Fibroblast of upper back skin (primary cell): ENCODE measurements at places on chromosomes 16 and 17.

GRCh38 chr17:202501-202951 is 21.1 kb upstream of the DOC2B start:
- DNase-seq = no peak

GRCh38 chr16:70705056-70705455 is 19.2 kb upstream of the MTSS2 start:
- DNase-seq = no peak

- DNase-seq = no peak
Measured at GRCh38 chr16:7209598-7209997, 123.0 kb upstream of the RBFOX1 start.

DNA sequence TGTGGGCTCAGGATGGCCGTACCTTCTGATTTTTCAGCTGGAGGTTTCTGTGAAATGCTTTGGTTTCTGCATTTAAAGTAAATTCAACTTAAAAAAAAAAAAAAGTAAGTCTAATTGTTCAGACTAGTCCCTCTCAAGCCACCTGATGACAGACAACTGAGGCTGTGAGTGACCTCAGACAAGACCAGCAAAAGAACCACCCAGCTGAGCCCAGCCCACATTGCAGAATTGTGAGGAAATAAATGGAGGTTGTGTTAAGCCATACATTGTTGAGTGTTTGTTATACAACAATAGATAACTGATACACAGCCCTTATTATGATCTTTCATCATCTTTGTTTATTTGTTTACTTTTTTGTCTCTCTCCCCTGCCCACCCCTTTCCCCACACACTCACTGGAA is 44.7 kb upstream of the CMIP start:
- DNase-seq = no peak

GRCh38 chr16:84810518-84811273 is 9.1 kb upstream of the CRISPLD2 start:
- peak; percentile 85 for DNase-seq

DNA sequence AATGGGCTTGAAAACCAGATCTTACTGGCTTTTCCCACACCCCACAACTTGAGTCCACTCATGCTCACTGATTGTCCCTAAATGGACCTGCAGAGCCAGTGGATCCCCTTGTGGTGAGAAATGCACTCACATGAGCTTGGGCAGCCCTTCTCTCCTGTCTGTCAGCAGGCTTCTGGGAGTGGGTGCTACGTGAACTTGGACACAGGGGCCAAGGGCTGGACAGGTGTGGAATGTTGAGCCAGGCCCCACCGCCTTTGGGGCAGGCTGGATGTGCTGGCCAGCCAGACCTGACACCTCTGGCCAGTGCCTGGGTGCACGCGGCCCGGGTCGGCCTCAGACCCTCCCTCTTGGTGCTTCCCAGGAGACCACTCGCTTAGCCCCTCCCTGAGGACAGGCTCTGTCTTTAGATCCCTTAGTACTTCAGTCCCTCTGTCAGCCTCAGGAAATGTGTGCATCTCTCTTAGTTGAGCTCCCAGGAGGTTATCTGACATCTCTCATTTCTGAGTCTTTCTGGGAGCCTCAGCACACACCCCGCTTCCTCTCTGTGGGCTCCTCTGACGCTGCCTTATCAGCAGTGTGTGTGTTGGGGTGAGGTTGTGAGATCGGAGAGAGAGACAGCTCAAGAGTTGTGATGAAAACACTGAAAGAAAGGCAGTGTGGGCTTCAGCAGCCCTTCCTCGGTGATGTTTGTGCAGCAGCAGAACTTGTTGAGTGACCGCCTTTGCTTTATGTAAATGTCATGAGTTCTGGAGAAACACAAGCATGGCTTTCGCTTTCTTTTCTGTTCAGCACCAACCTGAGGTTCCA is 117.0 kb downstream of the RAB11FIP4 start:
- no peak for DNase-seq

DNA sequence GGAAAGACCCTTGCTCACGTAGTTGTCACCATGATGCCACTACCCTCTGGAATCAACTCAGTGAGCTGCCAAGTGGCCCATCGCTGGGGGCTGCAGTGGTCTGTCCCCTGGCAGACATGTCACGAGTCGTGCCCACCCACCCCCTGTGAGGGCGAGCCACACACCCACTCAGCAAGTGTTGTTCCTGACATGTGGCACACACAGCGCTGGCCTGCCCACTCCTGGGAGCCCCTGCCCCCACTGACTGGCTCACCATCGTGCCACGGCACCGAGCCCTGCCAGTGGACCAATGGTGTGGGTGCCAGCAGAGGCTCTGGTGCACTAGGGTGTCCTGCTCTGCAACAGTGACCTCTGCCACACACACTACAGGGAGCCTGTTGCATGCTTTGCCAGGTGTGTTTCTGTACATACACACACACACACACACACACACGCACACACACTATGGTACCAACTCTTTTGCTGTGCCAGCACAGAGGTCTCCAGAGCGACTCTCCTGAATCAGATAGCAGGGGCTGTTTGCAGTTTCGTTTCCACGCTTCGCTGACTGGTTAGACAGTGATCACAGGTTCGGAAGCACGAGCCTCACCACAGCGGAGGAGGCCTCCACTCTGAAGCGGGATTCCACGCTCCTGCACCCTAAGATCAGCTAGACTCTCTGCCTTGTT is 7.7 kb downstream of the RTN4RL1 start:
- no peak for DNase-seq

DNA sequence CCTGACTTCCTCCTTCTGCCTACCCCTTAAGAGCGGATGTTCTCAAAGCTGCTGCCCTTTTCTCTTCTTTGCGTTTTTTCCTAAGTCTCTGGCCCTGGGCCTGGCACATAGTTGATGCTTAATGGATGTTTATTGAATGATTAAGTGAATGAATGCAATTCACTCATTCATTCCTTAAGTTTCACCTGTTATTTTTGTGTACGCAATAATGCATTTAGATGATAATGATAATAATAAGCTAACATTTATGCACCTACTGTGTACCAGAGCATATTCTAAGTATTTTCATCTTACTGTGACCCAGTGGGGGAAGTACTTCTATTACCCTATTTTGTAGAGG is 4.4 kb downstream of the CCL5 start:
- no peak for DNase-seq

DNA sequence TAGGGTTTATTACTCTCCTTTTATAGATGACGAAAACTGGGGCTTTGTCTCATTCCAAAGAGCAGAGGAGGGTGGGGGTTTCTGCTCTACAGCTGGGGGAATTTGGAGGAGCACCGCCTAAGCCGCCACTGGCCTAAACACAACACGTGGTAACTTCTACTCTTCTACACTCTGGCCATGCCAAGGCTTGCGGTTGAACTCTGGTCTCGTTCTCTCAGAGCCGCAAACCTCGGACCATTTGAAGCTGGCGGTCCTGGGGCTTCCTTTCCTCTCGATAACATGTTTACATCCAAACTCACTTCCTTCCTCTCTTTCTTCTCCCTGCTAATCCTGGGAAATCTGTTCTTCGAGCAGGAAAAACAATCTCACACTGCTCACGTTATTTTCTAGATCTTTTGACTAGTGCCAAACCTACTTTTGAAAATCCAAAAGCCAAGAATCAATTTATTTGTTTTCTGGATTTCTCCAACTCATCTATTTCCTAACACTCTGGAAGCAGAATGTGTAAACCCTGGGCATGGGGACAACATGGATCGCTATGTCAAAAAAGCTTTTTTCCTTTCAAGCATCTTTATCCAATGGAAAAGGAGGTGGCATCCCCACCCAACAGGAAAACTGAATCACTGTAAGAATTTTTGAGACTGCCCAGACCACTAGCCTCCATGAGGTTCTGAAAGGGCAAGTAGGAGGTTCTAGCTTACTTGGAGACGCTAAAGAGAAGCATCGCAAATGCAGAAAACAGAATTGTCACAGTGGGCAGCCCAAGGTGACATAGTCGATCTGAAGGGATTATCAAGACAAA is 13.6 kb upstream of the EEF2K start:
- peak; percentile 93 for DNase-seq

DNA sequence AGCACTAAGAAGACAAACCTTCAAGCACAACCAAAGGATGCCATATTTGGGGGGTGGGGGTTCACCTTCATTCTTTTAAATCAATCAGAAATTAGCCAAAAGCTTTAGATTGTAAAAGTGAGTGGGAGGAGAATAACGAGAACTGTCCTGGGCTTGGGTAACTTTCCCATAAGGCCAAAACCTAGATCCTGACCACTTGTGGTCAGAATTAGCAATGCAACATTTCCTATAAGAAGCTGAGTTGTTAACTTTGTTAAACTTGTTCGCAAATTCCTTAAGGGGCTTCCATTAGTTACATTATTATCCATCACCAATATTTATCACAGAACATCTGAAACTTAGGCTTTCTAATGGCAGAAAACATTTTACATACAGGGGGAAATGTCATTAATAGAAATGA is 25.1 kb downstream of the STAT5B start:
- no peak for DNase-seq

- DNase-seq = no peak
Measured at GRCh38 chr16:22926105-22926751, 112.3 kb downstream of the HS3ST2 start.

- no peak for DNase-seq
Measured at GRCh38 chr16:49636608-49637007, 219.3 kb downstream of the ZNF423 start.

DNA sequence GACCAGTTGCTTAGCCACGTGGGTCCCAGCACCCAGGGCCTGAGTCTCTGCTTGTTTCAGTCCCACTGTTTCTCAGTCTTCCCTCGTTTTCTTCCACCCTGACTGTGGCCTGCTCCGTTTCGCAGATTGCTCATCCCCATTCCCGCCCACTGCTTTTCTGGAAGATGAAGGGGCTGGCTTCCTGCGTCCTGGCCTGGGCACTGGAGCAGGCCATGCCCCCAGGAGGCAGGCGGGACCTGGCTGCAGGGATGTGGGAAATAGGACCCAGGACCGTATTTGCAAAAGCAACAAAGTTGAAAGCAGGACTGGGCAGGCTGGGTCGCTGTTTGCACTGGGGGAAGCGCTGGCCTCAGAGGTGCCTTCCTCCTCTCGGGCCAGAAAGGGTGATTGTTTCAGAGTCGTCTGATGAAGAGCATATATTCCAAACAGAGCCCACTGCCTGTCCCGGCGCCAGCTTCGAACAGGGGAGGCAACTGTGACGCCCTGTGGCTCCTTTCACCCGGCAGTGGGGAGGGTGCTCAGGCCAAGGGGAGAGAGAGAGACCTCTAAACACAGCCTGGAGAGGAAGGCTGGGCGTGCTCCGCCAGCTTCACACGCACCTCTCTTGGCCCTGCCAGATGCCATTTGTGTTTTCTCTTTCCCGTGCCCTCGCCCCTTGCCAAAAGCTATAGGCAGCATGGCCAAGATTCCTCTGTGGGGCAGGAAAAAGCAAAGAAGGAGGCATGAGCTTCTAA is 108.6 kb downstream of the CMIP start:
- DNase-seq = no peak

DNA sequence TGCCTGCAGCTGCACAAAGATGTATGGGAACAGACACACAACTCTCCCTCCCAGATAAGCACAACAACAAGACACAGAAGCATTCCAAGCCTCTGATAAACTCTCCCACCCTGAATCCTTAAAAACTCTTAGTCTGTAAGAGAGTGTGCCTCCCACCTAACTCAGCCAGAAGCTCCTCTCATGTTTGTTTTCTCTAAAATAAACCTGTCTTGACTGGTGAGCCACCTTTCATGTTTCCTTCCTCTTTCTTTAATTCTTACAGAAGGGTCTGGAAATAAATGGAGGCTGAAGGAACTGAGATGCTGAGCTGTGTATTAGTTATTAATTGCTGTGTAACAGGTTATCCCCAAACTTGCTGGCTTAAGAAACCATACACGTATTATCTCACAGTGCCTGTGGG is 57.2 kb downstream of the MEOX1 start:
- DNase-seq = no peak

GRCh38 chr17:7239091-7240027 is at the start of gene PHF23:
PHF23 (minus strand) TSS chr17:7239457; CDS start chr17:7239279, 178 bp downstream.
- peak; percentile 100 for DNase-seq

DNA sequence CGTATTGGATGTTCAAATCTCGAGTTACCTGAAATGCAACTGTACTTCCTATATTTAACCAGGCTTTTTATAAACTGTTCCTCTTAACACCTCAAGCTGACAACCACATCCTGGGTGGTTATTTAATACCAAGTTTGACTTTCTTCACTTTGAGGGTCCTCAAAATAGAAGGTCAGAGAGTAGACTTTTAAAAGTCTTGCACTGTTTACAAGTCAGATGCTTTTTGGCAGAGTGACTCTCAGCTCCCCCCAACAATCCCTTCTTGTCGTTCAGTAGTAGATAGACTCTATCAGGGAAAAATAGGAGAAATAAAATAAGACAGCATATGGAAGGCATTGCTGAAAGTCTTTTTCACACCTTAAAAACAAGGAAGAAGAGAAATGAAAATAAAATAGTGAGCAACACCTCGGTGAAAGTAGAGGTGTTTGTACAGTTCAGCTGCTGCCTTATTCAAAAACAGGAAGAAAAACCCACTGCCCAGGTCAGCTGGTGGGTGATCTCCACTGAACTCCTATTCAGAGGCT is 650.4 kb downstream of the WWOX start:
- DNase-seq = no peak

DNA sequence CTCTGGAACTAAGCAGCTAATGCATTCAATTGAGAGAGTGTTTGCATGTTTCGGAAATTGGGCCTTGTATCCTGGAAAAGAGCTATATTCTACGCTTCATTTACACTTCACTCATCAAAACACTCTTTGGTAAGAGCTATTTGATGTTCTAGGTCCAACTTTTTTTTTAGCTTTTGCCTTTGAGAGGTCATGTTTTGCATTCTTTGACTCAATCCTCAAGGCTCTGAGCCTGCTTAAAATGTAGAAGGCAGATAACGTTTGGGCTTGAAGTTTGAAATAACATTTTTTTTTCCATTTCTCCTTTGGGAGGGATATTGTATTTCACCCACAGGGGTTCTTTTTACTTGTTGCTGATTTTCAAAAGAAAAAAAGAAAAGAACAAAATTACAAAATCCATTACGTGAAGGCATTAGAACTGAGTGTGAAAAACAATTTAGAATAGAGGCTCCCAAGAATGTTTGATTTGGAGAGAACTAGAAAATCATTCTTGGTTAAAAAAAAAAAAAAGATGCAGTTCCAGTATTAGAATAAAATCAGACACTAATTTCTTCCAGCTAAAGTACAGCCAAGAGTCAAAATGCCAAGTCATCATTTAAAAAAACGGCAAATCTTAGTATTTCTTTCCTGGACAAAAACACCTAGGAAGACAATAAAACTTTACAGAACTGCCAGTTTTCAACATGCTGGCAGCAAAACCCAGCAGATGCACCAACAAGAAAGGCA is 268.5 kb downstream of the GRIN2A start:
- DNase-seq = no peak

DNA sequence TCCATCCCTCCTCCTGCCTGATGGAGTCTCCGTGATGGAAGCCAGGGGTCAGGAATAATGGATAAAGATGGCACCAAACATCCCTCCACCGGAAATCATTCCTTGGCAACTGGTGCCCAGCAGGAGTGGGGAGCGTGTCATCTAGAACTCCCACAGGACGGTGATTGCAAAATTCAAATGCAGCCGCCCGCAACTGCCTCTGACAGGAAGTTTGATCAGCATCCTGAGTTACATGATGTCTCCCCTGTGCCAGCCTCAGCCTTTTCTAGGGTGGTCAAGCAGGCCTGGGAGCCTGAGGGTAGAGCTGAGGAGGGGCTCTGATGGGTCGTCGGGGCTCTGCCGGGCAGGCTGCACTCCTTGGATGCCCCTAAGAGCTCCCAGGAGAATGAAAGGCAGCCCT is 52.8 kb downstream of the GSG1L start:
- DNase-seq = no peak

- peak; percentile 72 for DNase-seq
Measured at GRCh38 chr16:64397042-64397441, 724.8 kb downstream of the CDH11 start.
